Activated naive CD8-positive, alpha-beta T cell treated with anti-CD3 and anti-CD28 coated beads, Interleukin-2, amount 50 U/mL, for 24 hours (primary cell): ENCODE measurements at places on chromosomes 12 and 14.

DNA sequence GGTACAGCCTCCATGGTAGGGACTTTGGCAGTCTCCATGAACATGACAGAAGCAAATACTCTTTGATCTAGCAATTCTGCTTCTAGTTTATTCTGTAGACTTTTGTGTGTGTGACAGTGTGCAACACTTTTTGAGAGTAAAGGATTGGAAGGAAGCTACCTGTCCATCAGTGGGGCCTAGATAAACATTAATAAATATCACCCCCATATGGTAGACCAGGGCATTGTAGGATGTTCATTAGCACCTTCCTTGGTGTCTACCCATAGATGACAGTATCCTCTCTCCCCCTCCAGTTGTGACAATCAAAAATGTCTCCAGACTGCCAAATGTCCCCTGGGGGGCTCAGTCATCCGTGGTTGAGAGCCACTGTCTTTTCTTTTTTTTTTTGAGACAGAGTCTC, 10.8 kb downstream of the SNRNP35 start:
- no peaks in the 10 kb centered on the region for H3K27me3 ChIP-seq
- H3K4me1 ChIP-seq: peaks cover 6% of the 10 kb centered on the region
- H3K36me3 ChIP-seq: peaks cover 25% of the 10 kb centered on the region
- H3K27ac ChIP-seq: no peak overlapping the region
- DNase-seq: no peak

DNA sequence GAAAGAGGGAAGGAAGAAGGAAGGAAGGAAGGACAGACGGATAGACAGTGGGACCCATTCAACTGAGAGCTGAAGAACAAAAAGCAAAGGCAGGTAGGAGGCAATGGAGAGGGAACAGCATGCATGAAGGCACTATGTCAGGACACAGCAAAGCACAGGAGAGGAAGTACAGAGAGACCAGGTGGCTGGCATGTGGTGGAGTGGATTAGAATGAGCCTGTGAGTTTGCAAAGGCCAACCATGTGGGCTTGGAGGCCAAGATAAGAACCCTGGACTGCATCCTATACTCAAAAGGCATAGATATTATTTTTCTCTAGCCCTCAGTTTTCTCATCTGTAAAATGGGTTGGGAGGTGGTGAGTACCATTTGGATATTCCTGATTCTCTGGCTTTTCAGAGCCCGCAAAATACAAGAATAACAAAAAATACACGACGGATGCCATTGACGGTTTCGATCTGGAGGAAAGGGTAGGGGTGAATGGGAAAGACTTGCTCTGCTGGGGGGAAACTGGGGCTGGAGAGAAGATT, 102.9 kb downstream of the WSCD2 start:
- DNase-seq: no peak
- H3K36me3 ChIP-seq: no peaks in the 10 kb centered on the region
- no peaks in the 10 kb centered on the region for H3K4me1 ChIP-seq
- peaks cover 10% of the 10 kb centered on the region for H3K27me3 ChIP-seq
- no peak overlapping the region for H3K4me3 ChIP-seq
- H3K27ac ChIP-seq: no peak overlapping the region

DNA sequence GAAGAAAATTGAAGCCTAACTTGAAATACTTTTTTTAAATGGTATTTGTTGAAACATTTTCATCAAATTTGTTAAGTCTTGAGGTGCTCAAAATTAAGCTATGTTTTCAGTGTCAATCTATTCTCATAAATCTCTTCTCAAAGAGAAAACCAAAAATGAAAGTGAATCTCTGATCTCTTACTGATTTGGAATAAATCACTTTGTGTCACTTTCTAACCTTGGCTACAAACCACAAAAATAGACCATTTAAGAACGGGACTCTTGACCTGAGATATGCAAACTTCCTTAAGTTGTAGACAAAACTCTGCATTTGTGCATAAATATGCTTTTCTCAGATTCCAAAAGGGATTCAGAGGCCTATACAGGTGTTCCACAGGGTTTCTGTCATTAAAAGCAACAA, 192.9 kb downstream of the SEC23A start:
- no peaks in the 10 kb centered on the region for H3K4me1 ChIP-seq
- no peak for DNase-seq
- no peaks in the 10 kb centered on the region for H3K36me3 ChIP-seq
- H3K27me3 ChIP-seq: peaks cover 2% of the 10 kb centered on the region

- peaks cover 3% of the 10 kb centered on the region for H3K4me1 ChIP-seq
- H3K4me3 ChIP-seq: no peak overlapping the region
- H3K27me3 ChIP-seq: peaks cover 6% of the 10 kb centered on the region
- peaks cover 2% of the 10 kb centered on the region for H3K36me3 ChIP-seq
Observed at GRCh38 chr12:108603743-108604142, 5.9 kb upstream of the TMEM119 start.

GRCh38 chr14:57461777-57462320, 31.8 kb downstream of the CCDC198 start:
- no peak overlapping the region for H3K27ac ChIP-seq
- peaks cover 4% of the 10 kb centered on the region for H3K27me3 ChIP-seq
- H3K4me1 ChIP-seq: no peaks in the 10 kb centered on the region
- no peak overlapping the region for H3K4me3 ChIP-seq
